Central memory CD4-positive, alpha-beta T cell (primary cell): ENCODE measurements at places on chromosomes 5 and 9.

DNA sequence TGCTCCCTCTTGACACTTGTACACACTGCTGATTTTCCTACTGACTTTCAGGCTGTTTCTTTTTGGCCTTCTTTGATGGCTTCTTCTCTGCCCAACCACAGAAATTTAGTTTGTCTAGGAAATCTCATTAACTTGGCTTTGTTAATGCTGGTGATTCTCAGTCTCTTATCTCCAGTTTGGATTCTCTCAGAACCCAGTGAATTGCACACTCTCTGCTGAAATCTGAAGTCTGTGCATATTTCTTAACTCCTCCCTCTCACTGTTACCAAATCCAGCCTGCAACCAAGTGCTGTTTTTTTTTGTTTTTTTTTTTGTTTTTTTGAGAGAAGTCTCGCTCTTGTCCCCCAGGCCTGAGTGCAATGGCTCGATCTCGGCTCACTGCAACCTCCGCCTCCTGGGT, 117.2 kb downstream of the CDC42SE2 start:
- DNase-seq = no peak

DNA sequence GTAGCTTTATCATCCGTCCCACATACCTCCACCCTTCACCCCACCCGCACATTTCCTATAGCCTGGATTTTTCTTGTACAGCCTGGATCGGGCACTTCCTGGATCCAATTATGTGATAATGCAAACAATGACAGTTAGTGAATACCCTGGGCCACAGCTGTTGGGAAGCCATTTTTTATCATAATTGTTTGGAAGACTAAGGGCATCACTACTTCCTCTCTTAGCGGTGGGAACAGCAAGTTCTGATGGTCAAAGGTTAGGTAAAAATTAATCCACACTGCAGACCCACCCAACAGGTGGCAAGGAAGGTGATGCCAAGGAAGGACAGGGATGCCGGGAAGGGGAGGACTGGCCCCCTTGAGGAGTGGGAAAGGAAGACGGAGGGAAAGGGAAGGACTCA, 183.7 kb downstream of the SAXO1 start:
- no peak for DNase-seq

- no peak for DNase-seq
Observed at GRCh38 chr5:125700380-125700861, 722.8 kb upstream of the GRAMD2B start.

DNA sequence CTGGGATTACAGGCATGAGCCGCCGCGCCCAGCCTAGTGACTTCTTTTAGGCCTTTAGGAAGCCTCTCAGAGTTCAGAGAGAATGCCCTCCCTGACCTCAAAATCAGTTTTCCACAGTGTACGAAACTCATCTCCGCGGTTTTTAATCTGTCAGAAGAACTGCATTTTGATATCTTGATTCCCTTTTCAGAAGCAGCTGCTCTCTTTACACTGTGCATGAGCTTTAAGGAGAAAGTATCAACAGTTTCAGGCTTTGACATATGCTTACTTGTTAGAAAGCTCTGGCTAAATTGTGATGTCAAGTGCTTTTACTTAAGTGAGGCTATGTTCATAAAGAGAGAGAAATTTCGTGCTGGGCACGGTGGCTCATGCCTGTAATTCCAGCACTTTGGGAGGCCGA, 74.6 kb downstream of the USP20 start:
- DNase-seq = no peak

DNA sequence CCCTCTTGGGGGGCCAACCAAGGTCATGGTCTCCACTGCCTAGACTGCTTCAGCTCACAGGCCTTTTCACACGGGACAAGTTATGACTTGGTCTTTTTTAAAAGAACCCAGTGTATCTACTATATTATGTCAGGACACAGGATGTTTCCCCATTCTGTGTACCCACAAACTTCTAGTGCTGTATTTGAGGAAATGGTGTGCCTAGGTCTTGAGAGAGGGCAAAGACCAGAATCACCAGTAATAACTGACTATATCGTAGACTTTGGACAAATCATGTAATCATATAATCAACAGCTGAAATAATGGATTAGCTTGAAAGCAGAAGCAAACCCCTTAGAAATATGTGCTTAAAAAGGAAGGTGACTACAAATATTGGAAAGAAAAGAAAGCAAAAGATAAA, 133.3 kb downstream of the ARL15 start:
- no peak for DNase-seq

DNA sequence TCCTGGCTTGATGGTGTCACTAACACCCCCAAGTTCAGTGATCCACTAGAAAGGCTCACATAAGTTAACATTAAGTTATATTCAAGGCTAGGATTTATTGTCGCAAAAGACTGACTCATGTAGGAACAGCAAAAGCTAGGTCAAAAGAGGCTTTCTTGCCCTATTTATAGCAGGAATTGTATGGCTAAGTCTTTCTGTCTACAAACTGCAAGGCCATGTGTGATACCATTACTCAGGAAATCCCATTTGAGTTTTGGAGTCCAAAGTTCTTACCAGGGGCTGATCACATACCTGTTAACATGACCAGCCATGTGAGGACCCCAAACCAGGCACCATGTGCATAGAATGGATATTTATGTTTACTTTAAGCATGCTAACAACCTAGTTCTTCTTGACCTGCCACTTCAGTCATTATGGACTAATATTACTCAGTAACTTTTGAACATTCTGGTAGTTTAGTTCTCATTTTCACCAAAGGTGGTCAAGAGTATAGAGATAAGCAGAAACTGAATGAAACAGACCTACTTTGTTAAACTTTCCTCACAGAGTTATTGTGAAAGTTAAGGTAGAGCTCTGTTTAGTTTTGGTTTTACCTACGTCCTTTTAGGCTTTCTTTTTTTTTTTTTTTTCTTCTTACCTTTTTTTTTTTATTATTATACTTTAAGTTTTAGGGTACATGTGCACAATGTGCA, 281.1 kb downstream of the FER start:
- no peak for DNase-seq

DNA sequence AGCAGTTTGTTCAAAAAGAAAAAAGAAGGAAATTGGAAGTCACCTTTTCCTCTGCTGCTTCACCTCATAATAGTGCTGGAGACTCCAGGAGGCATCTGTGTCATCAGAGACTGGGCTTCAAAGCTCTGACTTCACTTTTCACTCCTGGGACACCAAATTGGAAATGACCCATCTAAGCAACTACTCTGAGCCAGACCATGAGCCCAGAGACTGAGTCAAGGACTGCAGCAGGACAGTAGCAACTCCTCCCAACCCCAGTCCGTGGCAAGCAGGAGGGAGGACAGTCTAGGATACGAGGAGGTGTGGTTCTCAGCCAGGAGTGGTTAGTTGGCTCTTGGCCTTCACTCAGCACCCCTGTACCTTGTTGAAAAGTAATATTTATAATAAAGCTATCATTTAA, 131.5 kb downstream of the INSYN2B start:
- DNase-seq = no peak

GRCh38 chr5:174581479-174581878, 142.9 kb upstream of the MSX2 start:
- DNase-seq = no peak

- no peak for DNase-seq
Observed at GRCh38 chr9:80651044-80651443, 1038.3 kb downstream of the TLE1 start.

- DNase-seq = no peak
Observed at GRCh38 chr9:128720841-128721486, 3.0 kb downstream of the ZDHHC12 start.

- no peak for DNase-seq
Observed at GRCh38 chr5:141772281-141772680, 90.3 kb upstream of the ARAP3 start.

DNA sequence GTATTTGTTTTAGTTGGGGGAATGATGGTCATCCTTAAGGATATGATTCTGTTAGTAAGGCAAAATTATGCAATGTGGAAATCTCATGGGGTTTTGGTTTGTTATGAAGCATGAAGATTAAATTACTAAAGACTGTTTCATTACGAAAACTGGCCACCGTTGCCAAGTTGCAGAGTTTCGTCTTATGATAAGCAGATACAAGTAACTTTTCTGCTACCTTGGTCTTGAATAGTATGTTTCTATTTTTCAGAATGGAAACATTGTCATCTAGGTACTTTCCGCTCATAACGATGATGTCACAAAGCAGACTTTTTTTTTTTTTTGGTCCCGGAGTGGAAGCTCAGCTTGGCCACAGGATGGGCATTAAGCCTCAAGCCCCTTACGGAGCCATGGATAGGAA, 4.2 kb downstream of the CCNI2 start:
- no peak for DNase-seq

- peak; percentile 48 for DNase-seq
Observed at GRCh38 chr9:35749515-35750255, 598 bp downstream of the RGP1 start.

- DNase-seq = no peak
Observed at GRCh38 chr9:77018058-77018968, 1.1 kb upstream of the FOXB2 start.

DNA sequence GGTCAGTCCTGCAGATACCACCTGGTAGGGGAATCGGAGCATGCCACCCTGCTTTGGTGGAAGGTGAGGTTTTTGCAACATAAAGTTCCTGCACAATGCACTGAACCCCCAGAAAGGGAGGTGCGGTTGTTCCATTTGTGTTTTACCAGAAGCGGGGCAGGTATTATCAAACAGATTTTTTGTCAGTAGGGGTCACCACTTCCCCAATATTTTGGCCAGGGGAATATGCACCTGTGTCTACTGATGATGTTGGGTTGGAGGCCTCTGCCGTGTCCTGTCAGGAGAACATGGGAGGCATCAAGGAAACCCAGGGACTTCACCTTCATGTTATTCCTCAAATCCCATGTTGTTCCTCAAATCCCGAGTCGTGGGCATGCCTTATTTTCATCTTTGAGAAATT, 438.7 kb downstream of the NTRK2 start:
- no peak for DNase-seq

DNA sequence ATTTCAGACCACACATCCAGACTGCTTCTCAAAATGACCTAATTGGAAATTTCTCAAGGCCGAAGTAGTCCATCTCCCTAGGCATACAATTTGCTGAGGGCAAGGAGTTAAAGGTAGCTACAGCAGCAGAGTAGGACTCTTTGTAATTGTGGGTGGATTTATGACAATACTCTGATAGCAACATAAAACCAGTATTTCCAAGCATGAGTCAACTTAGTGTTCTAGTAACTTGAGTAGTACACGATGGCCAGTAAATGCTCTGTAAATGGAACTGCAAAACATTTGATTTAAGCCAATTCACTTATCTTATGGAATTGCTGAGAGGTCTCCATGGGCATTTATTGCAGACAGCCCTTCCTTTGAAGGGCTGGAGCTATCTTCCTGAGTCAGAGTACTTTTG, 352.2 kb downstream of the PLK2 start:
- DNase-seq = no peak

GRCh38 chr9:128138001-128138400, 10.5 kb upstream of the PTGES2 start:
- DNase-seq = no peak

DNA sequence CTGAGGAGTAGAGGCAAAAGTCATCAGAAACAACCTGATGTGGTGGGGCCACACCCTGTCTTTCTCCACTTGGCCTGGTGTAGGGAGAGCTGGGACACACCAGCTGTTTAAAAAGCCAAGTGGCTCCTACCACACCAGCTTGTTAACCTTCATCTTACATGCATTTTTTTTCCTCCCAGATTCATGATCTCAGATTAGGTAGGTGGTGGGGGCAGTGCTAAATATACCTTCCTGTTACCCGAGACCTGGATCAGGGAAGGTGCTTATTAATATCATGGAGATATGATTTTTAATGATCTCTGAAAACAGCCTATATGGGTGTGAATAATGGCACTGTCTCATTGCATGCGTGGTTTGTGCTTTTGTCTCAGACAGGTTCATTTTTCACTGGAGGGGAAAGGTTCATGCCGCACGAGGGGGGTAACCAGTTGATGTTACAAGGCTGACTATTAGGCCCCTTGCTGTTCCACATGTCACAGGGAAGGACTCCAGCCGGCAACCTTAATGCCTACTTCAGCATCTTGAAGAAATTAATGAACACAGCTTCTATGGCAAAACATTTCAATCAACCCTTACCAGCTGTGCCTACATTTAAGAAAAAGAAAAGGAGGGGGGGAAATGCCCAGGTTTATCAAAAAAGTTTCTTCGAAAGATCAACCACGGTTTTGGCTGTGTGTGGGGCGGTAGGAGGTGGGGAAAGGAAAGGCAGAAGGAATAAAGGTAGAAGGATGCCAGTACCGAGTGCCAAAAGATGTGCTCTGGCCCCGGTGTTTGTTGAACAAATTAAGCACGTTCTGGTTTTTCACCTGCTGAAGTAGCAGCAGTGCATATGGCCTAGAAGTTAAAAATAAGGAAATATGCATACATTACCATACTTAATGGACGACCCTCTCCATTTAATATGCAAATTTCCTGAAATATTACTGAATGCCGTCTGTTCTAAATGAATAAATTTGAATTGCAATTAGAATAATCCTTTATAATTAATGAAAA, 185.4 kb downstream of the EBF1 start:
- no peak for DNase-seq
